Eye (tissue), 1 donor: ENCODE measurements at places on chromosomes 7 and 10.

GRCh38 chr7:90455163-90456030 is 14.0 kb upstream of the PTTG1IP2 start:
- peak; percentile 83 for DNase-seq

DNA sequence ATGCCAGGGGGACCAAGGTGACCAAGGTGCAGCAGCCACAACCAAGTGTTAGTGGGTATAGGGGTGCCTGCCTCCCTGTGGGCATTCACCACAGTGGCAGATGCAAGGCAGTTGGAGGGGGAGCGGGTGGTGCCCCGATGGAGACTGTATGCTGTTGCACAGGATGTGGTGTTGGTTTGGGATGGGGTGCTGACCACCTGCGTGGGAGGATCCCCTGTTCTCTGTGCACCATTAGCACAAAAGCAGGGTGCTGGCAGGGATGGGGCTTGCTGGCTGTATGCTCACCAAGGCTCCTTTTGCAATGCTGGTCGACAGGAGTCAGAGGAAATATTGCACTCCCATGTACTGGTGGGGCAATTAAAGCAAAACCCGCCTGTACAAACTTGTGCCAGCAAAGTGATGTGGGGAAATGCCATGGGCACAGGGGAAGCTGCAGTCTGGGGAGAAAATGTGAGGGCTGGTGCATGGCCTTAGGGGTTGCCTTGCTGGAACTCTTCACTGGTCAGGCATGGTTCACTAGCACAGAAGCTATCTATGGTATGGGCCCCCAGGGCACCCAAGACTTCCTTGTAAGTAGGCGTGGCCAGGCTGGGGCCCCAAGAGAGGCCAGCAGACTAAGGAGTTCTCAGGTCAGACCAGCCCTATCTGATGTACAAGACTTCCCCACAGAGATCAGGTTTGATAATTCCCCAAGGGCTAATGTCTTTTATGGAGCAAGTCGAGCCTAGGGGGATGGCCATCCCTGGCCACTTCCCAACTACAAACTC is 51.9 kb upstream of the GNAT3 start:
- DNase-seq, result no peak

DNA sequence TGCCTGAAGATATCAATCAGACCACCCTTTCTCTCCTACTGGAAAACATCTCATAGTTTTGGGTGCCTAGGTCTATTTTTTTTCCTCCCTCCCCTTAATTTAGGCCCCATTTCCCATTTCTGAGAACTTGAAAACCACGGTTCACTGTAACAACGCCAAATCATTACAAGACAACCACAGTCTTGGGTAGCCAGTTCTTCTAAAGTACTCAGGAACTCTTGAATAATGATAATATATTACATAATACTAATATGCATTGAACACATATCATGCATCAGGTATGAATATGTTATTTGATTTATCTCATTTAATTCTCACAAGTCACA is 185.1 kb upstream of the ADO start:
- DNase-seq, result no peak

DNA sequence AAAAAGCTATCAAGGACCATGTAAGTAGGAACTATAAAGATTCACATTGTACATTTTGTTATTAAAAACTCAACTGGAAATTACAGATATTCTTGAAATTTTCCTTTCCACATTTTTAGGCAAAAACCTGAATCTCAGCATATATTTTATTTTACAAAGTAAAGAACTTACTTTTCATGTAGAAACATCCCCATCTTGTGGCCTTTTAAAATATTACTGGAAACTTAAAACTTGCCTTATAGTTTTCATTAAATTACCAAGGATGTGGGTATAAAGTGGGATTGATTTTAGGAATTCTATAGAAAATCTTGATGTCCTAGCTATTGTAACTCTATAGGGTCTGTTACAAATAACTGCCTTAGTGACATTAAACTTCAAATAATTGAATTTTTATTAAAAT is 10.6 kb downstream of the DBF4 start:
- peak; percentile 75 for DNase-seq

GRCh38 chr7:2117646-2118045 is 115.1 kb downstream of the MAD1L1 start:
- no peak for DNase-seq

GRCh38 chr7:48305661-48306060 is 134.4 kb downstream of the ABCA13 start:
- DNase-seq, result no peak

DNA sequence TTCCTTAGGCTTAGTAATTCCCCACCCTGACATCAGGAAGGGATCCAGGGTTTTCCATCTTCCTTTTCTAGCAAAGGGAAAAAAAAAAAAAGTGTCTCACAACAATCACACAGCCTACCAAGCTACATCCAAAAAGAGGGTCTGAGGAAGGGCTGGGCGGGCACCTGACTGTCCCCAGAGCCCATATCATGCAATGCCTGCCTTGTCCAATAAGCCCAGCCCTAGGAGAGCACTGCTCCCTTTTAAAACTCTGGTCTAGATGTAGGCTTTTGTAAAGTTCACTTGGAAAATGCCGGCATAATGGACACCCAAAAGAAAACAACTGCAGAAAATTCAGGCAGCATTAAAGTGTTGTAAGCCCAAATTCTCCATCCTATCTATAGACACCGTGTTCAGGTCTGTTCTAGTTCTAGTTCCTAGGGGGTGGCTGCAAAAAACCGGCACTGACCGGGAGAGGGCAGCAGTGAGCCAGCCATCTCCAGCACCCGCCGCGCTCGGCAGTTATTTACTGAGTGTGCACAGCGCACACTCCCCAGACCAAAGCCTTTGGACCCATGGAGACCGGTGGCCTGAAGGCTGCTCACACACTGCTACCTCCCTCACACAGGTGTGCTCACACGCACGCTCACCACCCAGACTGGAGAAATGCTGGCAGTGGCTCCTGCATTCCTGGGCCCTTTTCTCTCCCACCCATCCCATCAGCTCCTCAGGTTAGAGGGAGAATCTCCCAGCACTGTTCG is 48.7 kb downstream of the PODXL start:
- DNase-seq, result peak; percentile 90

GRCh38 chr10:69864321-69864720 is 62.6 kb downstream of the COL13A1 start:
- no peak for DNase-seq

- no peak for DNase-seq
These were observed 115.0 kb downstream of the CHCHD3 start for GRCh38 chr7:132966754-132967469.

- no peak for DNase-seq
These were observed 116.2 kb downstream of the LSMEM1 start for GRCh38 chr7:112596981-112597380.

DNA sequence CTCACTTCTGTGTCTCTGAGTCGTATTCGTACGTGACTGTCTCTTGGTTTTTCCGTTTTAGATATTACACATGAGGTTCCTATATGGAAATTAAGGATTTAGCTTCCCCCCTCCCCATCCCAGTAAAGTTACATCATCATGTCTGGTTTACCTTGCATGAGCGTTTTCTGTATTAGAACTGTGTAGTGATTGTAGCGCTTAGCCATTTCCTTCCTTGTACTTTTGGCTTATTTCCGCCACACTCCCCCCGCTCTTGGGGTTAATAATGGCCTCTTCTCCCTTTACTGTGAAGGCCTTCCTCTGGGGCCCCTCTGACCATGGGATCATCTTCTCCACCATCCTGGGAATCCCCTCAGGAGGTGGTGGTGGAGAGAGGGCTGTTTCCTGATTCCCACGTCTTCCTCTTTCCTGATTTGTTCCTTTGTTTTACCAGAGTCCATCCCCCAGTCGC is 27.2 kb upstream of the AP5Z1 start:
- no peak for DNase-seq

DNA sequence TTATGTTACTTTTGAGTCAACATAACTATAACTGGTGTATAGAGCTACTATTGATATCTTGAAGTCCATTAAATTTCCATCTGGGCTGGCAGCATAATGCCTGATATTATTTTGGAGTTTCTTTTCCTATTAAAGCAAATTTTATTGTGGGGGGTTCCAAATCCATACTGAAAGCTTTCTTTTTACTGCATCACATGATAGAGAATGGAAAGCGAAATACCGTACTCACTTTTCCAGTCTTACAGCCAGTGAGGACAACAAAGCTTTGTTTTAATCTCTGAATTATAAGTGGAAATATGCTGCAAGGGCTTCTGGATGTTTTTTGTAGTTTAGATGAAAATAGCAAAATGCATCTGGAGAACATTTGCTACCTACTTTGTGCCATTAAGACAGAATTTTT is 477.5 kb upstream of the SEMA3D start:
- no peak for DNase-seq

DNA sequence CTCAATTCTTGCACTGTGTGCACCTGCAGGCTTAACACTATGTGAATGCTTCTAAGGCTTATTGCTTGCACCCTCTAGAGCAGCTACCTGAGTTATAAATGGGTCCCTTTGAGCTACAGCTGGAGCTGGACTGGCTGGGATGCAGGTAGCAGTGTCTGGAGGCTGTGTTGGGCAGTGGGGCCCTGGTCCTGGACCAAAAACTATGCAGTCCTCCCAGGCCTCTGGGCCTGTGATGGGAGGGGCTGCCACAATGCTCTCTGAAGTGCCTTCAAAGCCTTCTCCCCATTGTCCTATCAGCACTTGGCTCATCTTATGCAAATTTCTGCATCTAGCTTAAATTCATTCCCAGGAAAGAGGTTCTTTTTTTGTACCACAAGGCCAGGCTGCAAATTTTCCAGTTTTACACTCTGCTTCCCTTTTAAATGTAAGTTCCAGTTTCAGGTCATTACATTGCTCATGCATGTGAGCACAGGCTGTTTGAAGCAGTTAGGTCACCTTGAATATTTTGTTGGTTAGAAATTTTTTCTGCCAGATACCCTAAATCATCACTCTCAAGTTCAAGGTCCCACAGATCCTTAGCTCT is 26.0 kb downstream of the KBTBD2 start:
- DNase-seq, result no peak

DNA sequence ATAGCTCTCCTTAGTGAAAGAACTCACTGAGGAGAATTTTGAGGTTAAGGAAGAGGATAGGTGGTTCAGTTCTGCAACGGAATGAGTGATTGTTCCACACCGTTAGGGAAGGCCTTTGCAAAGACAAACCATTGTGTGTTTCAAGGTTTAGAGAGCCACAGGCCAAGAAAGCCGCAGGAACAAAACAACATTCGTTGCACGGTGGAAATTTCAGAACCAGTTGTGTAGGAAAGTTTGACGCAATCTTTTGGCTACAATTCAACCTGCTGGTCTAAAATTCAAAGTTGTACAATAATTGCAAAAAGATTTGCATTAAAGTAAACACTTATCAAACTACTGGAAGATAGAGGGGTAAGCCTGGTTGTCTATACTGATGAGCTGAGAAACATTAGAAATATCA is 91.4 kb downstream of the FAM107B start:
- DNase-seq, result peak; percentile 44
